ENCODE measurements at places on chromosomes 7 and 10. TPM values are rescaled to one million over a fixed set of nuclear protein-coding genes. Genes with fewer than 3 reads are reported as not detected.

Gene LRRD1
- total RNA-seq, result not detected

Gene STEAP1B
- 1.1 TPM for total RNA-seq

Gene PRF1
- 5.4 TPM for total RNA-seq

Gene CYP26C1
- not detected for total RNA-seq

Gene PTN
- total RNA-seq, result 4.7 TPM

Gene PPP1R17
- total RNA-seq, result not detected

Gene PIK3CG
- 8.0 TPM for total RNA-seq

Gene DNAJB9
- total RNA-seq, result 53.9 TPM

Gene ADIRF
- total RNA-seq, result 644 TPM

Gene ADAM22
- total RNA-seq, result 5.4 TPM

Gene TSPAN13
- total RNA-seq, result 6.4 TPM

Gene NKX1-2
- total RNA-seq, result not detected
